ENCODE measurements at places on chromosomes 6 and 20.

GRCh38 chr6:37474316-37474715 is 25.4 kb downstream of the CCDC167 start:
- no peak for DNase-seq

DNA sequence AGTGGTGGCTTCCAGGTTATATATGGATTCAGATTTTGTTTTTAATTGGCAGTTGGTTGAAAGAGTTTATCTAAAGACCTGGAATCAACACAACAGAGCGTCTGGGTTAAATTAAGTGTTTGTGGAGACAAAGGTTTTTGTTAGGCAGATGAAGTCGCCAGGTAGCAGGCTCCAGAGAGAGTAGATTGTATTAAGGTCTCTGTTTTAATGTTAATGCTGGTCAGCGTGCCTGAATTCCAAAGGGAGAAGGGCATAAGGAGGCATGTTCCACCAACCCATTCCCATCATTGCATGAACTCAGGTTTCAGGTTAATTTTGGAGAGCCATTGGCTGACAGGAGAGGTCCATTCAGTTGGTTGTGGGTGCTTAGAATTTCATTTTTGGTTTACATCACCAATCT is 744.1 kb upstream of the GJE1 start:
- no peak for DNase-seq

- DNase-seq = no peak
These were observed 211.6 kb downstream of the ALDH8A1 start for GRCh38 chr6:134738211-134738885.

- peak; percentile 11 for DNase-seq
These were observed 79.5 kb upstream of the VSTM2L start for GRCh38 chr20:37823296-37823980.

DNA sequence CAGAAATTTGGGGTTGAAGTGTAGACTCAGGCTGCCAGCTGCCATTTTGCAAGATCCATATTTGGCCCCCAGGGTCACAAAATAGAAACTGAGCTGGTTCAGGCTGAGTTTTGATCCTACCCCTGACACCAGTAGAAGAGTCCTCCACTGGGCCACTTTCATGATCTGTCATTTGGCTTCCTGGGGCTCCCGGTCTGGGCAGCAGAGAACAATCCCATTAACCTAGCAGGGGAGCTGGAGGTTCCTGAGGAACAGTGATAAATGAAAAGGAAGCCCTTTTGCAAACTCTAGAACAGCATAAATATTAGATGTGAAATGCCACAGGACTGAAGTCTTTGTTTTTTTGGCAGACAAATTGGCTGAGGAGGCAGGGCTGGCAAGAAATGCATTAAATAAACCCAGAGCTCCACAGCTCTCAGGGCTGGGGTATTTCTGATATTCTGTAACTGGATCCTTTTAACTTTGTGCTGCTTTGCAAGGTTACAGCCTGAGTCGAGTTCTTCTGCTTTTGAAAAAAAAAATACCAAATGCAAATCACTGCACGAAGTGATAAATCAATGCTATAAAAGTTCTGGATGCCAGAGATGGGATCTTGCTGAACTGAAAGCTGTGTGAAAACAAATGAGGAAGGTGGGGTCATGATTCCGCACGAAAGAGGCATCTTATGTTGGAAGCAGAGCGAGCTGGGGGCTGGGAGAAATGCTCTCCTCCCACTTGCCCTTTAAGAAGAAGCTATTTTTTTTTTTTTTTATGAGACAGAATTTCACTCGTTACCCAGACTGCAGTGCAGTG is 64.4 kb downstream of the SULF2 start:
- DNase-seq = no peak

- DNase-seq = no peak
These were observed 7.9 kb upstream of the CDK19 start for GRCh38 chr6:110823146-110823545.

DNA sequence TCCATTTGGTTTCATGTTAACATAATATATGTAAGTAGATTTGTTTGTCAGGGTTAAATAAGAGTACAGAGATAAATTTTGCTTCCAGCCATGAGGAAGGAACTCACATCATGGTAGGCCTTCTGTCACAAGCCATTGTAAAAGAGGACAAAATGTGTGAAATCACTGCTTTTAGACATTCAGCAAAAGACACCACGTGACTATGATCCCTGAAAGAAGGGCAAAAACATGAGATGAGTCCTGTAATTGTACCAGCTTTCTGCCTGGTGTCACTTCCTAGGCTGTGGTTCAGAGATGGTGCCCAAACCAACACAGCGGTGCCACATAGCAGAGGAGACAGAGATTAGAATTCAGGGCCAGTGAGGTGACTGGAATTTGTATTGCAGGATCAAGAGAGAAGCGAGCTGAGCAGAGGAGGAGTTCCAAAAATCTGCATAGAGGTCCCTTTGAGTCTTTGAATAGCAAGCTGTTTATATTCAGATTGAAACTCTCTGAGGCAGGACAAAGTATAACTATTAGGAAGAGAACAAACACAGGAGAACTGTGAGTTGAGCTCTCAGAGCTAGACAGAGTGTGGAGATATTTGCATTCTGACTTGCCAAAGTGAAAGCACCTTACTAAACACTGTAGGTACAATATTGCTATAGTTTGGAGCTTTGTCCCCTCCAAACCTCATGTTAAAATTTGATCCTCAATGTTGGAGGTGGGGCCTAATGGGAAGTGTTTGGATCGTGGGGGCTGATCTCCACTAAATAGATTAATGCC is 52.6 kb upstream of the PDE7B start:
- no peak for DNase-seq

DNA sequence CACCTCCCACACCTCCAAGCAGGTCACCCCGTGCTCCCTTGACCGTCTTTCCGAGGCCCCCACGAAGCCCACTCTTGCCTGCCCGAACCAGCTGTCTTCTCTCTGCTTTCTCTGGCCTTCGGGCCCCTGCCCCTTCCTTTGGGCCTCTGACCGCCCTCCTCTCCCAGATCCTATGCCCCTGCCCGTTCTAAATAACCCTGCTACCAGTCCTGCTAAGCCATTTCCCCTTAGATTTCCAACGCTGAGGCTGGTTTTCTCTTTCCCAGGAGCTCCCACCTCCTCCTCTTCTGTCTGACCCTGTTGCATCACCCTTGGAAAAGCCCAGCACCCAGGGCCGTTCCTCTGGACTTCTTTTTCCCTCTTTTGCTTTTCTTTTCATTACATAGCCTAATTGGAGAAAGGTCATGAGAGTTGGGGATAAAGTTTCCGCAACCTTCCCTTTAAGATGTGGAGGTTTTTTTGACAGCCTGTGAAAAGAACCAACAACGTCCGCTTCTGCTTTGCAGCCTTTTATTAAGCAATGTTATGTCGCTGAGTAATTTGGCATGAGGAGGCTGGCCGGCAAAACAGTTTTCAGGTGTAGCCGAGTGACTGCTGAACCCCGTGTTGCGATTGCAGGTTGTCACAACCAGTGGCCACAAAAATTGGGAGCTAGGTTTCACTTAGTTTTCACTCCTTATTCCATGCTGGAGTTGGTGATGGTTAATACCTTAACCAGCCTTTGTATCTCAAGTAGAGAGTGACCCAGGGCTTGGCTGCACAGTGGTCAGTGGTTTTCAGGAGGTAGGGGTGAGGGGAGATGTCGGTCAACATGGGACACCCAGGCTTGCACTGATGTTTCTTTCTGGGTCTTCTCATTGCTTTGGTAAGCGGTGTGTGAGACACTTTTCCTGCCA is 970 bp downstream of the BLTP3A start:
- DNase-seq = no peak

- DNase-seq = no peak
These were observed 88.7 kb upstream of the NAA20 start for GRCh38 chr20:19928328-19929011.

GRCh38 chr20:53625311-53626129 is 31.9 kb upstream of the ZNF217 start:
- no peak for DNase-seq

DNA sequence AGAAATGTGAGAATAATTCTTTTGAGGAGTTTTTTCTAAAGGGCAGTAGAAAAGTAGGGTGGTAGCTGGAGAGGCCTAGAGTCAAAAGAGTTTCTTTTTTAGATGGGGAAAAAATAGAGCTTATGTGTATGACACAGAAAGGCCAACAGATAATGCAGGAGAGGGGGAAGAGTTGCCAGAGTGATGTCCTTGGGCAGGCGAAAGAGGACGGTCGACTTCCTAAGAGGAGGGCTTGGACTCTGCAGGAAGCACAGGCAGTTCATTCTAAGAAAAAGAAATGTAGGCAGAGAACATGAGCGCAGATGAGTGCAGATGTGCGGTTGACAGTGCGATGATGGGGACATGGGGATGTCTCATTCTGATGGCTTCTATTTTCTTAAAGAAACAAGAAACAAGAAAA is 68.9 kb downstream of the PAK5 start:
- no peak for DNase-seq

GRCh38 chr6:144066741-144067484 is 28.5 kb downstream of the SF3B5 start:
- no peak for DNase-seq

DNA sequence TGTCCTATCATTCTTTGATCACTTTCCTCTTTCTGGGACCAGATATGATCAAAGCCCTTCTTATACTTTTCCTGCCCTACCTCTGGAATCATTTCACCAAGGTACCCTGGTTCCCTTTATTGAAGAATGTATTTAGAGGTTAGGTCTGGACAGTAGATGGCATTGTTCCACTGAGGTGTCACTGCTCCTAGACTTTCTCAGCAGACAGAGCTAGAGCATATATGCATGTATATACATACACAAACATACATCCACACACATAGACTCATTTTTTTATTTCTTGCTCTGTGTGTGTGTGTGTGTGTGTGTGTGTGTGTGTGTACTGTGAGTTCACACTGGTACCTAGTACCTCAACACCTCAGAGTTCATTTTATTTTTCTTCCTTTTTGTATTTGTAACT is 40.9 kb downstream of the PTPRA start:
- no peak for DNase-seq

DNA sequence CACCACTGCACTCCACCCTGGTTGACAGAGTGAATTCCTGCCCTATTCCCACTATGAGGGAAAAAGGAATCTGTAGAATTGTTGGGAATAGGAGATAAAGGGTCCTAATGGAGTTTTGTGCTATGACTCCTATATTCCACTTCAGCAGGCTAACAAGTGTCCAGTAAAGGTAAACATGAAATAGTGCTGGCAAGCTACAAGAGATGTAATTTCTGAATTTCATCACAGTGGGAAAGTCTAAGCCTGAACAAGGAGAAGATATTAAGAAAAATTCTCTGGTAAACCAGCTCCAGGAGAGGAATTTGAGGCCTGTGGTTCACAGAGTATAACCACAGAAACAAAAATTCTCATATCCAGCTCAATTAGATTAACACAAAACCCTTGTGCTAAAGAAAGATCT is 10.3 kb upstream of the C6orf58 start:
- no peak for DNase-seq

DNA sequence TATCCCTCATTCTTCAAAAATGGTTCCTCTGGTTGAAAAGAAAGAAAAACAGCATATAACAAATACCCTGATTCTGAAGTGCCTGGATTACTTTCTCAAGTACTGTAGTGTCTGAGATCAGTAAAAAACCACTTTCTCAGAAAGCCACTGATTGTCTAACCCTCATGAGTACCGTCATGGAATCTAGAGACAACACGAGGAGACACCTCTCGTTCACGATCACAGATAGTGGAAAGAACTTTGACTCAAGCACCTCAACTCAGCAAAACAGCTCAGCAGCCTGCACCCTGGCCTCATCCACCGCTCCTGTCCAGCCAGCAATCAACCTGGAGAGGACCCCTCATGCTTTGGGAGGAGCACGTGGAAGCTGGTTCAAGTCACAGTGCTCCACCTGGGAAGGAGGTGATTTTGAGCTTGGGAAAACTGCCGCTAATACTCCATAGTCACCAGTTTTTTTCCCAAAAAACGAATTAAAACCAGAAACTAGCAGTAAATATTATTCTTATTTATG is 1.0 kb downstream of the SCML4 start:
- no peak for DNase-seq
